ENCODE measurements at places on chromosomes 2 and 18.
A peak's percentile ranks its signal among the peaks of the same experiment; 100 is the strongest.

DNA sequence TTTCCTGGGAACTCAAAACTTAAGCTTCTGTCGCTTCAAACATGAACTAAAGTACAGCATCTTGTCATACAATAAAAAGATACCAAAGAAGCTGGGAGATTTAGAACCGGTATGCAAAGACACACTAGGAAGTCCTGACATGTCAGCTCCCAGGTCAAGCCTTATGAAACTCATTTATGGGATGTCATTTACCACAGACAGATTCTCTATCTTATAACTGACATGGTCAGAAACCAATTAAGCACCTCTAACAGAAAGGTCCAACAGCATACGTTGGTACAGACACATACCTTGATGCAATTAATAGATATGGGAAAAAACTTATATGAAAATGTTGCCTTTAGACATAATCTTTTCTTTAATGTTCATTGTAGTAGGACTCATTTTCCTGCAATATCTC, 169.0 kb downstream of the SRBD1 start:
- DNase-seq, result no peak

- DNase-seq, result no peak
Measured at GRCh38 chr2:119674711-119675500, 4.1 kb upstream of the TMEM177 start.

- no peak for DNase-seq
Measured at GRCh38 chr18:49691177-49691608, 122.1 kb downstream of the ACAA2 start.

DNA sequence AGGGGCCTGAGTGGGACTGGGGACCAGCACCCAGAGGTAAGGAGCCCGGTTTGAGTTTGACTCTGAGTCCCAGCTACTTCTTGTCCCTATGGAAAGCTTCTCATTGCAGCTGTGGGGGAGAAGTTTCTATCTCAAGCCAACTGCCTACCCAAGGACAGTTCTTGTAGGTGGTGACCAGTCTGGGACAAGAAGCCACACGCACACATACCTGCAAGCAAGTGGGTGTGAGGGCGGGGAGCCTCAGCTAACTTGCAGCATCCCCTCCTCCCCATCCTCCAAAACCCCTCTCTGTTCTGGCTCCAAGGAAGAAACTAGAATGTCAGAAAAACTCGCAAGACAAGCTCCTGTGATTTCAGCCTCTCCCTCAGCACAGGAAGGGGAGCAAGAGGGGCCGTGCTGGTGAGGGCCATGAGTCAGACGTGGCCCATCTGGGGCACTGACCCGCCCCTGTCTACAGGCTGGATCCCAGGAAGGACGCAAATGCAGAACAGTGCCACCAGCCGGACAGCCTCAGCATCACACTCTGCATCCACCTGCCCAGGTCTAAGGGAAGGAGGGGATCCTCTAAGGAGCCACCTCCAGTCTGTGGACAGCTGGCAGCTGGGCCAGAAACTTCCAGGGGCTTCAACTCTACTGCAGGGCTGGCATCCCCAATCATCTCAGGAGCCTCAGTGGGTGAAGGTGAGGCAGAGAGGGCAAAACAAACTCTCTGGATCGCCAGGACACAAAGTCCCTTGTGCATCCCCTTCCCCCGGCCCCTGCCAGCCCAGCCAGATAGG, 103.4 kb downstream of the TNS1 start:
- DNase-seq, result peak; percentile 48

DNA sequence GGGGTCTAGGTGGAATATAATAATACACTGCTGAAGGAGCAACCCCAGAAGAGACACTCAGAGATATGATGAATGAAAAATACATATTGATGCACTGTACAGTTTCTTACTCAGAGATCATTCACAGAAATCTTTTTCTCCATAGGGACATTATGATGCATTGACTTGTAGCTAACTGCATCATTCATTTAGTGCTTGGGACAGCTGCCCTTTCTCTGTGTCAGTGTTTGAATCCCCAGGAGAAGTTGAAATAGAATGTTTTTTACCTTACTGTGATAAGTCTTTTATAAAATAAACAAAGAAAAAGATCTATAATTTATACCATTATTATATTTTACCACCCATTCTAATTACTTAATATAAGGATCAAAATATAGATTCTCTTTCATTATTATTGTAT, 91.7 kb upstream of the DSEL start:
- no peak for DNase-seq

Measured in progenitor cell of endocrine pancreas (in vitro differentiated cells).